ENCODE measurements at places on chromosomes 3 and 15.

GRCh38 chr3:116226266-116226665 lies 219.0 kb downstream of the LSAMP start:
- DNase-seq = no peak

- no peak for DNase-seq
Measured at GRCh38 chr3:23546181-23546580, 259.6 kb upstream of the UBE2E1 start.

GRCh38 chr15:62104401-62104800 lies 37.6 kb downstream of the C2CD4A start:
- DNase-seq = no peak

- DNase-seq = no peak
Measured at GRCh38 chr3:194142156-194142910, 6.4 kb downstream of the HES1 start.

DNA sequence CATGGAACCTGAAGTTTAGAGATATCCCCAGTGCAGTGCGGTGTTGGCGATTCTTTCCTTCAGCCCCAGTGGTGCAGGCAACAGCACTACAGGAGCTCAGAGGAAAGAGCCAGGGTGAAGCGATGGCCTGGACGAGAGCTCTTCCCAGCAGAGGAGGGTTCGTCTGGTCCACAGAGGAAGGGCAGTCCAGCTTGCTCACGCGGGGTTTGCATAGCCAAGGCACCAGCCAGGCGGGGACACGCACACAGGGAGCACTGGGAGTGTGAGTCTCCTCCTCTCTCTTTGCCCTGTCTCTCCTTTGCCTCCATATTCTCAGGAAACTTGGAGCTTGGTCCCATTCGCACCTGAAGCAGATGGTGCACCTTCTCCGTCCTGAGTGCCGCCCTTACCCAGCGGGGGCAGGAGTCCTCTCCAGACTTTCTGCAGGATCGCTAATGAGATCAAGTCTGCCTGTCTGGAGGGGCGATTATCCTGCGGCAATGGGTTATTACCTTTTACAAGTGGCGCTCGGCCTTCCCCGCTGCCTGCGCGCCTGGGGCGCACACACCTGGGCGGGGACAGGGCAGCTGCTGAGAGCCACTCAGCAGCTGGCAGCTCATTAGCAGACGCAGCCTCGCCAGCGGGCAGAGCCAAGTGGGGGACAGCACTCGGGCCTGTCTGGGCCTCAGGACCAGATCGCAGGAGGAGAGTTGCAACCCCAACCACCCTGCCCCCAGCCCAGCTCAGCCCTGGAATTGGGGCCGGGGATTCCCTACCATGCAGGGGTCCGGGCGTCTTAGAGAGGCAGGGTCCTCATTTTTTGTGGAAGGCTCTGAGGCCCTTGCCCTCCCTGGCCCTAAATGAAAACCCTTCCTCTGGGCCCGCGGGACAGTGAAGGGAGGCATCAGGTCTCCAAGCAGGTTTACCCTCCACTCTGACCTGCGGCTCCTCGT lies 119.0 kb upstream of the MEF2A start:
- DNase-seq = peak; percentile 20

DNA sequence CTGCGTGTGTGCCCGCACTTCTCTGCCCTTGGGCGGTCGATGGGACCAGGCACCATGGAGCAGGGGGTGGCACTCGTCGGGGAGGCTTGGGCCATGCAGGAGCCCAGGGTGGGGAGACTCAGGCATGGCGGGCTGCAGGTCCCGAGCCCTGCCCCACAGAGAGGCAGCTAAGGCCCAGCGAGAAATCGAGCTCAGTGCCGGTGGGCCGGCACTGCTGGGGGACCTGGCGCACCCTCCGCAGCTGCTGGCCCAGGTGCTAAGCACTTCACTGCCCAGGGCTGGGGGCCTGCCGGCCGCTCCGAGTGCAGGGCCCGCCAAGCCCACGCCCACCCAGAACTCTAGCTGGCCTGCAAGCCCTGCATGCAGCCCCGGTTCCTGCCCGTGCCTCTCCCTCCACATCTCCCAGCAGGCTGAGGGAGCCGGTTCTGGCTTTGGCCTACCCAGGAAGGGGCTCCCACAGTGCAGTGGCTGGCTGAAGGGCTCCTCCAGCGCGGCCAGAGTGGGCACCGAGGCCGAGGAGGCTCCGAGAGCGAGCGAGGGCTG lies 553 bp upstream of the RTP4 start:
- no peak for DNase-seq

GRCh38 chr3:142723665-142723967 lies 218 bp upstream of the TRPC1 start:
- no peak for DNase-seq

GRCh38 chr3:123685780-123686179 lies 100.9 kb upstream of the HACD2 start:
- no peak for DNase-seq

- DNase-seq = no peak
Measured at GRCh38 chr3:107916171-107916570, 174.7 kb downstream of the CD47 start.

GRCh38 chr3:46865546-46865945 lies 2.3 kb upstream of the MYL3 start:
- no peak for DNase-seq

DNA sequence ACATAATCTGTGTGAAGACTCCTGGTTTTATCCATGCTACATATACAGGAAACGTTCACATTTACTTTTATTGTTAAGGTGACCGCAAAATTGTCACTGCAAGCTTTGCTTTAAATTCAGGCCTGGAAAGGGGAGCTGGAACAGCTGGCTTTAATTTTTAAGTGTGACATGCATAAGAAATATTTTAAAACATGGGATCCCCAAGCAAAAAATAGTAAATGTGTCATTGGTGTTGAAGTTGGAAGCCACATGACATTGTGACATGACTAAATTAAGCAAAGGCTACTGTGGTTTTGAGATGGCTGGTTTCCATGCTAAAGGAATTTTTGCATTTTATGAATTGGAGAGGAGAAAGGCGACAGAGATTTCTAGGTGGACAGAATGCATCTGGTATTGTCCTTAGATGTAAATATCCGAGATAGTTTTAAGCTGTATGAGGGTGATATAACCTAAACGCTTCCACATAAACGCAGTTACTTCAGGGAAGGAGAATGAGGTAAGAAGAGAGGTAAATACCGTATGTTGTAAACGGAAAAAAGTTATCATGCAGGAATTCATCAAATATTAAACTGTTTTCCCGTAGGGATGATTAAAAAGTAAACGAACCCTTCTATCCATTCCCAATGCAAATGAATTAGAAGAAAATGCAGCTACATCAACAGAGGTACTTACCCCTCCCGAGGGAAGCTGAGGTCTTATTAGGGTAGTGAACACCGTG lies 927 bp upstream of the FYTTD1 start:
- DNase-seq = no peak

GRCh38 chr3:189232790-189233189 lies 61.0 kb downstream of the TPRG1 start:
- no peak for DNase-seq

GRCh38 chr3:186217820-186218164 lies 108.9 kb upstream of the ETV5 start:
- no peak for DNase-seq

GRCh38 chr3:170077361-170077760 lies 39.6 kb downstream of the GPR160 start:
- no peak for DNase-seq

DNA sequence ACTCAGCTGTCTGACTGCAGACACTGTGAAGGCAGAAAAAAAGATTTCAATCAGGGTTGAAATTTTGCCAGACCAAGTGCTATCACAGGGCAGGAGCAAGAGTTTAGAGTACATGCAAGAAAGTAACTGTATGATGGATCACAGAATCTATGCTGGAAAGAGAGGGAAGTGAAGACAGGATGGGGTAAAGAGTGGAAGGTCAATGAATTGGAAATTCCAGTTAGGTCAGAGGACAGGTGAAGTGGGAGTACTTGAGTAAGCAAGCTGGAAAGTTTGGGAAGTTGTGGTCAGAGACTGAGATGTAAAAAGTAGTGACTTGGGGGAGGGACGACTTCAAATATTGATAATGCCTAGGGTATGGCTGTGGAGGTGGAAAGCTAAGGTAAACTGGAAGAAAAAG lies 7.2 kb downstream of the SPG11 start:
- no peak for DNase-seq

DNA sequence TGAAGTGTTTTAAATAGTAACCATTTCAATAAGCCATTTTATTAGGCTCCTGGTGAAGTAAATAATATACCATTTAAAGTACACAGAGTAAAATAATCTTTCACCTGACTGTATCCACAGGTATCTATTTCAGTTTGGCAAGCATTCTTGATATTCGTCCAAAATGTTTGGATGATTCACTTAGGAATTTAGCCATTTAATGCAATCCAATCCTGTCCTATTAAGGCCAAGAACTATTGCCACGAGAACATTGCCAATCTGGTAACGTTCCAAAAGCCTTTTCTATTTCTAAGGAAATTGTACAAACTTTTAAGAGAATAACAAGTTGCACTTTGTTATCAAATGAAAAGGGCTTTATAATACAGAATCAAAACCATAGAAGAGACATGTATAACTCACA lies 209.8 kb upstream of the THRB start:
- DNase-seq = peak; percentile 10

GRCh38 chr3:159964166-159964973 lies 24.3 kb upstream of the IL12A start:
- no peak for DNase-seq

- no peak for DNase-seq
Measured at GRCh38 chr3:36756269-36756668, 8.1 kb downstream of the DCLK3 start.

GRCh38 chr3:37245003-37245402 lies 70.6 kb upstream of the LRRFIP2 start:
- DNase-seq = no peak

DNA sequence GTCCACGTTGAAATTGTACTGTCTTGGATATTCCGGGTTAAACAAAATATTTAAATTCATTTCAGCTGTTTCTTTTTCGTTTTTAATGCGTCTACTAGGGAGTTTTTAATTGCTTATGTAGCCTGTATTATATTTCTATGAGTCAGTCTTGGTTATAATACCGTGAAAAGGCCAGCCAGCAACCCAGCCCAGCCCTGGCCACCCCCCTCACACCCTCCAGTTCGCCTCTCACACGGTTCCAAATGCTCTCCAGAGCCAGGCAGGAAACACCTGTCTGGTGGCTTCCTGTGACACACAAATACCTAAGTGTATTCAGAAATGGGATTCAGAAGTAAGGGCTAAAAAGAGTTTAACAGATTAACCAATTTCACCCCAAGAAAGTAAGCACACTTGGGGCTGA lies 4.4 kb downstream of the SH3BP5 start:
- DNase-seq = no peak

- DNase-seq = no peak
Measured at GRCh38 chr3:146227486-146227885, 23.4 kb downstream of the PLSCR4 start.

GRCh38 chr15:29538044-29538443 lies 268.4 kb upstream of the NSMCE3 start:
- DNase-seq = no peak

- DNase-seq = no peak
Measured at GRCh38 chr3:118000219-118000618, 1034.4 kb downstream of the IGSF11 start.

GRCh38 chr3:171255236-171255806 lies 204.9 kb downstream of the TNIK start:
- DNase-seq = no peak

DNA sequence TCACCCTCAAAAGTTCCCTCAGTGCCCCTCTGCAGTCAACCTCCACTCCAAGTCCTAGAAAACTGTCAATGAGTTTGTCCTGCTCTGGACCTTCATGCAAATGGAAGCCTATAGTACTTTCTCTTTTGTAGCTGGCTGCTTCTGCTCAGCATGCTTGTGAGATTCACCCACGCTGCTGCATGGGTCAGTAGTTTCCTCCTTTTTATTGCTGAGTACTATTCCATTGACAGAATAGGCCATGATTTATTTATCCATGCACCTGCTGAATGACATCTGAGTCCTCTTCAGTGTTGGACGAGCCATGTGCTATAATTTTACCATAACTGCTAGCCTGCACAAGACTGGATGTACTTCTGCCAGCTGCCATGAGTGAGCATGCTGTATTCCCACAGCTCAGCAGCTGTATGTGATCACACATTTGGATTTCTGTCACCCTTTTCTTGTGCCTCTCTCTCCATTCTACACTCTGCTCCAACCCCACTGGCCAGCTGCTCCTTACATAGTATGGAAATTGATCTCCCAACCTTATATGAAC lies 26.3 kb downstream of the CDCP1 start:
- no peak for DNase-seq

DNA sequence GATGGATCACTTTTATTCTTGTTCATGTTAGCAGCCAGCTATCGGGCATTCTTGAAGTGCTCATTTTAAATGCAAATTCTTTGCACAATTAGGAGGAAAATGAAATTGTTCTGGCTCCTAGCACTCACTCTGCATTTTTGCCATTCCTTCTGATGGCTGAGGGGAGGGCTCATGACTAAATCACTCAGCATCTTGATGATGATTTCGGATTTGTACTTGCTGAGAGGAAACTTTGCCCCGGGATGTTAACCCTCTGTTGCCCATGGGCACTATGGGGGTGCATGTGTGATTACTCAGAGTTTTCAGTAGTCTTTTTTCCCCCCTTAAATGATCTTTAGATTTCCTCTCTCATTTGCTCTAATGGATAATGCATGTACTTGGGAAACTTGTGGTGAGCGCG lies 299.6 kb upstream of the C2CD4B start:
- no peak for DNase-seq

DNA sequence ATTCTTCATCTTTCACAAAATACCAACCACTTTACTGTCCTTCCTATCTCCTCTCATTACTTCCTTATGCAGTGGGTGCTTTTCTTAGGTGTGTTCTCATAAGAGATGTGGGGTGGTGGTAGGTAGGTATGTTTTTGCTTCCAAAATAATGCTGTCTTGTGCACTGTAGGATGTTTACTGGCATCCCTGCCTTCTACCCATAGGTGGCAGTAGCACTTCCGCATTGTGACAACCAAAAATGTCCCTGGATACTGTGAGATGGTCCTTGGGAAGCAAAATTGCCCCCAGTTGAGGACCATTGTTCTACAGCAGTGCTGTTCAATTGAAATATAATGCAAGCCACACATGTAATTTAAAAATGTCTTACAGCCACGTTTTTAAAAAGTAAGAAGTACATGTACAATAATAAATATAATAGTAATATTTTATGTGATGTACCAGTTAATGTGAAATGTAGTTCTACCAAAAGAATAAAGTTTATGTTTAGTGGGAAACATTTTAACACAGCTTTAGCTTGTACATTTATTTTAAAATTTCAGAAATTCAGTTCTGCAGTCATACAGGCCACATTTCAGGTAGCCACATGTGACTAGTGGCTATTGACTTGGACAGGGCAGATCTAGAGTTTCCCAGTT lies 75.2 kb downstream of the NEO1 start:
- DNase-seq = no peak

All from NCI-H2171 (cell line).